Activated T-helper 9 cell treated with anti-CD3 and anti-CD28 coated beads, Interleukin-2, amount 50 U/mL, for 16 hours (primary cell): ENCODE measurements at places on chromosomes 4 and X.

DNA sequence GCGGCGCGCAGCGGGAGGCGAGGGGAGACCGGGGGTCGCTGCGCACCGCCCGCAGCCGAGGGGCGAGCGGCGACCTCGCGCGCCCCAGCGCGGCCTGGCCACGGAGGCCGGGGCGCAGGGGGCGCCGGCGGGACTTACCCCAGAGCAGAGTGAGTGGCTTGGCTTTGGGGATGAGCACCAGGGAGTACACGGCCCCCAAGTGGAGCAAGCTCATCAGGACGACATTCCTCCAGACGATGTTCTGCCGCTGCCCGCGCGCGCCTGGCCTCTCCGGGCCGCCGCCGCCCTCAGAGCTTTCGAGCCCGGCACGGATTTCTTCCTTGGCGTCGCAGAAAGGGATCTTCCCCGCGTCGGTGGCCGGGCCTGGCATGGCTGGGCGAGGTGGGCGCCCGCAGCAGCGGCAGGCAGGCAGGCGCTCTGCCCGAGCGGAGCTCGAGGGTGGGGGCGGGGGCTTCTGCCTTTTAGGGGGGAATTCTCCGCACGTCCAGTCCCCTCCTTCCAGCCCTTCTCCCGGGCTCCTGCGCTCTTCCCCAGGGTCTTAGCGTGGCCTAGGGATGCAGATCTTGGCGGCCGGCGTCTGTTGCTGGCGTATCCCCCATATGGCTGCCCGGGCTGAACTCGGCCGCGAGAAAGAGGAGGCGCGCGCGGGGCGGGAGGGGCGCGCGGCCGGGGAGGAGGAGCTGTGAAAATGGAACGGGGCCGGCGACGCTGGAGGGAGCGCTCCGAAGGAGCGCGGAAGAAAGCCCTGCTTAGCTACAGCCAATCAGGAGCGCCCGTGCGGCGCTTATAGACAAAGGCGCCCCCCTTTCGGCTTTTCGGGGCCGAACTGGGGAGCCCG lies at the start of gene SCD5:
Gene SCD5 (minus strand): TSS at position 629 of the 838 bp plus-strand sequence. CDS start 259 bp downstream, at position 370.
- no peak for DNase-seq

DNA sequence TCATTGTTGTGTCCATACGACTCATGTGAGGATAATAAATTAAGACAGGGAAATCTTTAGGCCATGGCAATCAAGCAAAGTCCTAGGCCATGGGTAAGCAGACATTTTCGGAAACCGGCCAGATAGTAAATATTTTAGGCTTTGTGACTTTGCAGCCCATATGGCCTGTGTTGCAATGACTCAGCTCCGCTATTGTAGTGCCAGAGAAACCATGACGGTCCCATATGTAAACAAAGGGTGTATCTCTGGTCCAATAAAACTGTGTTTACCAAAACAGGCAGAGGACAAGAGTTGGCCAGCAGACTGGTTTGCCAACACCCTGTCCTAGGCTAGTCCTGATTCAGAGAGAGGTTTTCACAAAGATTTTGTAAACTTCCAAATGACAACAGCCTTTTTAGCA lies 5.0 kb downstream of the FAM114A1 start:
- DNase-seq: no peak

- DNase-seq: no peak
Measured at GRCh38 chr4:75542824-75543223, 13.0 kb upstream of the ODAPH start.

DNA sequence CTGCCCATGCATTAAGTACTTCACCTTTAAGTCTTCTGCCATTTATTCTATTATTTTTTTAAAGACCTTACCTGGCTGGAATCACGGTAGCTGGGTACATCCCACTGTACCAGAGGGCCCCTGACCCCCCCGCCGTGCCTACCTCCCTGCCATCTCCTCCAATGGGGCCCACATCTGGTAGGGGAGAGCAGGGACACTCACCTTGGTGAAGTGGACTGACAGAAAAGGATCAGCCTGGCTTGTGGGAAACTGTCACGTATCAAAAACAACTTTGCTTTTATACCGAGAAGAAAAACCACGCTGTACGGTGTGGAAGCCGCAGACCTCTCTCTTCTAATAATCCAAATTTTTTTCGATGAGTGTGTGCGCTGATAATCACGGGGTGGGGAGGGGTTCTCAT lies at the start of gene FOXP3:
Gene FOXP3 (minus strand): TSS at position 251 of the 400 bp plus-strand sequence. CDS start 6,205 bp downstream, outside the sequence.
- DNase-seq: no peak

GRCh38 chrX:5595570-5595969 lies 633.1 kb downstream of the NLGN4X start:
- no peak for DNase-seq

DNA sequence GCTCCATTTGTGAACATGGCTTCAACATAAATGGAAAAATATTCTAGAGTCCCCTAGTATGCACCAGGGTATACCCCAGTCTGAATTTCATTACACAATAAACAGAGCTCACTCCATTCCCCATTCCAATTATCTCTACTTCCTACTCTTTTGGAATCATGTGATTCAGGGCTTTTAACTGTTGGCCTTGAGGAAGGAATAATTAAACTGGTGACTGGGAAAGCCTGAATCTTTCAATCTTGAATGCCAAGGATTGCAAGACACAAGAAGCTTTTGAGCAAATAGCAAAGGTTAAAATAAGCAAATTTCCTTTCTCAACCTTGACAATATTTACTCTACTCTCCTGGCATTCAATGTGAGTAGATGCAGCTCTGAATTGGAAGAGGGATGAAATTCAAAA lies 77.5 kb upstream of the INPP4B start:
- no peak for DNase-seq

DNA sequence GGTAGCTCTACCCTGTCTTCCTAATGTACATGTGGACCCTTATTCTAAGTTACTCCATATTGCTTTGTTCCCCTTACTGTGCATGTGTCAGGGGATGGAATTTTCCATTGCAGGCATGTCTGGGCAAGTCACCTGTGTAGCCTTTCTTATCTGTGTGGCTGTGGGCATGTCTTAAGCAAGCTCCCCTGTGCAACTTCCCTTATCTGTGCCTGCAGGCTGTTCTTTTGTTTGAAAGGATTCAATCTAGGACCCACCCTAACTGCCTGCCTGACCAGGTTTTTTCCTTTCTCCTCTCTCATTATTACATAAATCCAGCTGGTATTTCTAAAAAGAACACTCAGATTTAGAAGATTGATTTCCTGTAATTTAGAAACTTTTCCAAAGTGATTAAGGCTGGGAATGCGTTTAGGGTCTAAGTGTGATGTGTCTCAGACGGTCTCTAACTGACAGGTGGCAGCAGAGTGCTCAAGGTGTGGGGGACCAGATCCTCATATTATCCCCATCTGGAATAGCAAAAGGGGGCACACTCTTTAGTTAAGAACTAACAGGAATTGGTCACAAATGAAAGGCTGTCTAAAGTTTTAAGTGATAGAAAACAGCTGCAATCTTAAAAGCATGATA lies 198.9 kb upstream of the PPP1R2C start:
- no peak for DNase-seq

GRCh38 chr4:79050541-79050880 lies 111.3 kb upstream of the PAQR3 start:
- DNase-seq: no peak

DNA sequence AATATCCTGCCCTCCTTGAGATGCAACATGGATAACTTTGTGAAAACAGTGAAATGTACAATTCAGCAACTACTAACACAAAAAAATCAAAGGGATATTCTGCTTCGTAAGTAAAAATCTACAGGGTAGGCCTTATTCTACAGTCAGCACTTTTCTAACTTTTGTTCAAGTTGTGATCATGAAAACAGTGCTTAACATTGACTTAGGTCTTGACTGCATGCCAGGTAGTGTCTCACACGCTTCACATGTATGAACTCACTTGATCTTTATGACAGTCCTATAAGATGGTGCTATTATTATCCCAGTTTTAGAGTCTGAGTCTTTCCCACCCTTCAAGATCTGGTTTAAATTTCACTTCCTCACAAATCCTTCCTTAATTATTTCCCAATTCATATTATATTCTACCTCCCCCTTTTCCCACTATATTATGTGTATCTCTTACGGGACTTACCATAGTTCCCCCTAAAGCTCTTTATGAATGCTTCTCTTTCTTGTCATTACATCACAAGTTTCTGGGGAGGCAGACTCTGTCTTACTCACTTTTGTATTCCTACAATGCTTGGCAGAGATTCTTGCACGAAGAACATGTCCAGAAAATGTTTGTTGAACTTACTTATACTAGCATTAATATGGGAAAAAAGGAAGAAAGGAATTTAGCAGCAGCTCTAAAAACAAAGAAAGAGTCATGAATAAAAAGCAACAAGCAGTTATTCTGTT lies 179.8 kb downstream of the SCFD2 start:
- DNase-seq: no peak

- DNase-seq: no peak
Measured at GRCh38 chrX:130267956-130268448, 697 bp downstream of the ZNF280C start.
